Calu3 (cell line): ENCODE measurements at places on chromosomes 5 and 9.
A peak's percentile ranks its signal among the peaks of the same experiment; 100 is the strongest.

DNA sequence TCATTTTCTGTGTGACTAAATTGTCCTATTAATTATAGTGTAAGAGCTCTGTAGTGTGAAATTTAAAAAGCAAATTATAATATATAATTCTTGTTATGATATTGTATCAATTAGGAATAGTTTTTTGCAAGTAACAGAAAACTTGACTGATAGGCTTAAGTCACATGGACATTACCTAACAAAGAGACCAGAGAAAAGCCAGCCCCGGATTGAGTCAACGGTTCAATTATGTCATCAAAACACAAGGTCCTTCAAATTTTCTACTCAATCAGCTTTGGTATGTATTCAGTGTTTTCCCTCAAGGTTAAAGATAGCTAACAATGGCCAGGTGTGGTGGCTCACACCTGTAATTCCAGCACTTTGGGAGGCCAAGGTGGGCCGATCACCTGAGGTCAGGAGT is 126.7 kb upstream of the PTGER4 start:
- DNase-seq: no peak

- DNase-seq: peak; percentile 3
Observed at GRCh38 chr5:92687821-92688722, 892.9 kb downstream of the NR2F1-AS1 start.

DNA sequence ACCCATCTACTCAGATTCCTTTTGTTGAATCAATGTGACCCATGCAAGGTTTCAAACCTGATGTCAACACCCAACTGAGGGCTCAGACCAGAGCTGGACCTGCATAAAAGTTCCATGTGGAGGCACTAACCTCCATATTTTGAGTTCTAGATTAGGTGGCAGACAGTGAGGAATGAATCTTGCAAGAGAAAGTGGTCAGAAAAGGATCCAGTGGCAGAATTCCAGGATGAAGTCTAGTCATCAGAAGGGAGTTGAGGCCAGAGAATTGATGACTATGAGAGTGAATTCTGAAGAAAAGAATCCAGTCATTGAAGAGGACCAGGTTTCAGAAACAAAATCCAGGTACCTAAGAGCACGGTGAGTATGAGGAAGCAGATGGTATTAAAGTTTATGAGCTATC is 205.1 kb upstream of the RGMB start:
- no peak for DNase-seq

DNA sequence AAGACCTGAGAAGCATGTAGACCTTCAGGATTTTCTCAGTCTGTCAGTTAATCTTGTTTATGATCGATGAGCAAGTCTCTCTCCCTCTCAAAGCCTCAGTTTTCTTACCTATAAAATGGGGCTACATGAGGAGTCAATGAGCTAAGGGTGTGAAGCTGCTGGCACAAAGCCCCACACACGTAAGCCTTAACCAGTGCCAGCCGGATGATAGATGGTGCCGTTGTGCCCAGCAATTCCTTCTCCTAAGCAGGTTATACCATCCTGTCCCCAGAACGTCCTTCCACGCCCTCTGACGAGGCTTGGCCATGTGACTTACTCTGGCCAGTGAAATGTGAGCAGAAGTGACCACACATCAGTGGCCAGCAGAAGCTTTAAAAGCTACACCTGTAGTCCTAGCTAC is 179.0 kb downstream of the C9orf50 start:
- no peak for DNase-seq

GRCh38 chr9:130276955-130277354 is 11.4 kb downstream of the HMCN2 start:
- no peak for DNase-seq

- DNase-seq: no peak
Observed at GRCh38 chr5:32583582-32584232, 1.6 kb upstream of the SUB1 start.
